Activated T-helper 1 cell treated with anti-CD3 and anti-CD28 coated beads, Interleukin-2, amount 50 U/mL, for 16 hours (primary cell): ENCODE measurements at places on chromosomes 6 and 20.

GRCh38 chr6:109028439-109028838 lies 66.2 kb downstream of the SESN1 start:
- DNase-seq = no peak

- DNase-seq = no peak
Measured at GRCh38 chr6:138107752-138108592, 753 bp upstream of the PERP start.

DNA sequence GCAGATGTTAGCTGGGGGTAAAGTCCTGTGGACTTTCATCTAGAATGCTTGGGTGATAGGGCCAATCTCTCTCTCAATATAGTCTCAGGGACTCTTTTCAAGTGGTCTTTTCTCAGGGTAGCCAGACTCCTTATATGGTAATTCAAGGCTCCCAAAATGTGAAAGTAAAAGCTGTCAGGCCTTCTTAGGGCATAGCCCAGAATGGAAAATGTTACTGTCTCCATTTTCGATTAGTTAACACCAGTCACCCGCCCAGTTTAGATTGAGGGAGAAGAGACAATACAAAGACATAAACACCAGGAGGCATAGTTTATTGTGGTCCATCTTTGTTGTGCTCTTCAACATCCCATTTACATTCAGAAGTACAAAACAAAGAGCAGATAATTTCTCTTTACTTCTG lies 295.8 kb downstream of the EPHA7 start:
- no peak for DNase-seq

- DNase-seq = no peak
Measured at GRCh38 chr6:18323935-18324705, 59.8 kb upstream of the DEK start.

- DNase-seq = no peak
Measured at GRCh38 chr6:51094271-51094670, 275.6 kb downstream of the TFAP2B start.

GRCh38 chr20:54535746-54536145 lies 60.4 kb downstream of the DOK5 start:
- DNase-seq = no peak

DNA sequence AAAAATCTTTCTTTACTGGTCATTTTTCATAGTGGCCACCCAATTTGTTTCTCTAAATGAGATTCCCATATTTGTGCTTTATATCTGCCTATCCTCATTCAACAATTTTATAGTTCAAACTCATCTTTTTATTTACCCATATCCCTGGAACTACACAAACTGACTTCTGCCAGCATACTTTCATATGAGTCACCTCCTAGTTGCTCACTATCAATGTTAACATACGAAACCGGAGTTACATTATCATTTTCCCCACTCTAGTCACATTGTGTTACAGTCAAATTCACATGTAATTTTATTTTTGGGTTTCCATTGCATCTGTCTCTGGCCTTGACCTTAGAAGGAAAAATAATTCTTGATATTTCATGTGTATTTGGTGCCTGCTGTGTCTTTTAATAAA lies 499.4 kb downstream of the MAFB start:
- no peak for DNase-seq

DNA sequence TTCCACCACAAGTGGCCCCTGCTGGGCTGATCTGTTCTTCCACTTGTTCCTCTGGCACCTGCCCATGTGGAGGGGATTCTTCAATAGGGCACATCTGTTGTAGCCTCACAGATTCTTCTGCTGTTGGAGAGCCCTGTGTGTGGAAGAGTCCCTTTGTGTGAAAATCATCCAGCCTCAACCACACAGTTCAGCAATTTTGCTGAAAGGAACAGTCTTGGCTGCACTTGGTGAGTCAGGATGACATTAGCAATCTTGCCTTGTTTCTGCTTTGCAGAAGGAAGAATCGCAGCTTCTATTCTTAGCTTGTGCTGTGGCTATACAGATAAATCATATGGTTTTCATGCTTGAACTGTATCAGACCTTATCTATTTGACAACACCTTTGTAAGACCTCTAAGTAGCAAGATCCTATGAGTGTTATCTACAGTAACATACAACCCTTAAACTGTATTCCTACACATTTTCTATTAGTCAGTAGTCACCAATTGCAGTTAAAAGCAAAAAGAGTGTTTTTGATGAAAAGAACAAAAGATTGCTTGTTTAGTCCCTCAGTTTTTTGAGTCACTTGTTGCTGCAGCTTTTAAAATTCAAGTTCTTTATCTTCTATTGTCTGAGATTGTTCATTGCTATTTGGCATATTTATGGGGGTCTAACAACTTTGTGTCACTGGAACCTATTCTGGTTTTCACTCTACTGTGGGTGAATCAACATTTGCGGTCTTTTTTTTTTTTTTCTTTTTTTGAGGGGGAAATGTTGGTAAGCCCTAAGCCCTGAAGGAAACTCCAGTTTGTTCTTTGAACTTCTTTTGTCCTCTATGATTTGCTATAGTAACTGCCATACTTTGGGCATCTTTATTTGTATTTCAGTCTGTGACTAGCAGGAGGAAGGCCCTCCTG lies 231.6 kb downstream of the TFAP2B start:
- DNase-seq = no peak

DNA sequence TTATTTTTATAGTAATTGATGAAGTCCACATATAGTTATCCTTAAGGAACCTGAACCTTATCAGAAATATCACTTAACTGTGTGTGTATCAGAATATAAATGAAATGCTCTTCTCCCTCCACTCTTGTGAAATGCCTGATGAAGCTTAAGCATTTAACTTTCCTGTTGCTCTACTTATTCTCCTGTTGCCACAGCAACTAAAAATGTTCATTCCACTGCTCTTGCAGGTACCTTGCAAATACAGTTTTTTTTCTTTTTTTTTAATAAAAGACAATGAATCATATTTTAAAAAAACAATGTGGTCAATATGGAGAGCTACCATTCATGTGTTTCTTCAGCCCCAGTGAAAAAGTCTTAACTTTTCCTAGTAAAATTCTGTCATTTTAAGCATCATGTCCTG lies 210.3 kb downstream of the RFPL4B start:
- no peak for DNase-seq

DNA sequence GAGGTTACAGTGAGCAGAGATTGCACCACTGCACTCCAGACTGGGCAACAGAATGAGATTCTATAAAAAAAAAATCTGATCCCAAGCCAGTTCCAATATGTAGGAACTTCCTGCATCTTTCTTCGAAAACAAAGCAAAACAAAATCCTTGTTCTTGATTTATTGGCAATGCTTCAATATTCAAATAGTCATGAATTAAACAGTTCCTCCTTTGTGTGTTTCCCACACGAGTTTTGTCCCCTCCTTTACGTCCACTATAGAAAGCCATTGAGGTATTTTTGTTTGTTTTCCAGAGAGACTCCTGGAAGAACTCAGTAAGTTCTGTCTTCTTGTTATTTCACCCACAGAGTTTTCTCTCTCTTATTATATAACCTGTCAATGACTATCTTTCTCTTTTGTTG lies 7.6 kb downstream of the BTN1A1 start:
- DNase-seq = no peak

- DNase-seq = no peak
Measured at GRCh38 chr20:47810116-47810677, 24.9 kb upstream of the SULF2 start.

DNA sequence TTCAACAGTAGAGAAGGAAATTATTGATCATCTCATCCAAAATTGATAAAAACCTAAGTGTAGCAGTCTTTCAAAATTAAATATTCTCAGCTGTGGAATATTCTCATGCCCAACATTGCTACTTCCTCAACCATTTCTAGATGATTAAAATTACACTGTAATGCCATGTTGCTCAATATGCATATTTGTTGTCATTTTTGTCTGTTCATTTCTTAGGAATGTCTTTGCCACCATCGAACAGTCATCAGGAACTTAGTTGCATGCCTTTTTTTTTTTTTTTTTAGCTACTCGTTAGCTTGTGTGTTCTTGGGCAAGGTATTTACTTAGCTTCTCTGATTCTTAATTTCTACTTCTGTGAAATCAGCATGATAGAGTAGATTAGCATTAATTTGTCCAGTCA lies 188.6 kb downstream of the DTNBP1 start:
- DNase-seq = no peak

DNA sequence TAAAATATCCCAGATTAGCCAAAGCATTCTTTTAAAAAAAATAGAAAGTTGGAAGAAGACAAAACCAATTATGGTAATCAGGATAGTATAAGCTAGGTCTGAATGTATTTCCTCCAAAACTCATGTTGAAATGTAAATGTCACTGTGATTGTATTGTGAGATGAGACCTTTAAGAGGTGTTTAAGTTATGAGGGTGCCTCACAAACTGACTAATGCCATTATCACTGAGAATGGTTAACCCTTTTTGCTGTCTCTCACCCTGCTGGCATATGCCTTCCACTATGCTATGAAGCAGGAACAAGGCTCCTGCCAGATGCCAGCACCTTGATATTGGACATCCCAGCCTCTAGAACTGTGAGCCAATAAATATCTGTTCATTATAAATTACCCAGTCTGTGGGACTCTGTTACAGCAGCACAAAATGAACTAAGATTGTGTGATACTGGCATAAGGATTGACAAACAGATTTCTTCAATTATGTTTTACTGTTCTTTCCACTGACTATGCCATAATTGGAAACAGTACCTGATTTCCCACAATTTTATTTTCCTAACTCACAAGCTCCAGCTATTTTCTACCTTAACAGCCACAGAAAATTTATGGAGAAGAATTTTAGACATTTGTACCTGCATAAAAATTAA lies 63.8 kb downstream of the IBTK start:
- DNase-seq = no peak

DNA sequence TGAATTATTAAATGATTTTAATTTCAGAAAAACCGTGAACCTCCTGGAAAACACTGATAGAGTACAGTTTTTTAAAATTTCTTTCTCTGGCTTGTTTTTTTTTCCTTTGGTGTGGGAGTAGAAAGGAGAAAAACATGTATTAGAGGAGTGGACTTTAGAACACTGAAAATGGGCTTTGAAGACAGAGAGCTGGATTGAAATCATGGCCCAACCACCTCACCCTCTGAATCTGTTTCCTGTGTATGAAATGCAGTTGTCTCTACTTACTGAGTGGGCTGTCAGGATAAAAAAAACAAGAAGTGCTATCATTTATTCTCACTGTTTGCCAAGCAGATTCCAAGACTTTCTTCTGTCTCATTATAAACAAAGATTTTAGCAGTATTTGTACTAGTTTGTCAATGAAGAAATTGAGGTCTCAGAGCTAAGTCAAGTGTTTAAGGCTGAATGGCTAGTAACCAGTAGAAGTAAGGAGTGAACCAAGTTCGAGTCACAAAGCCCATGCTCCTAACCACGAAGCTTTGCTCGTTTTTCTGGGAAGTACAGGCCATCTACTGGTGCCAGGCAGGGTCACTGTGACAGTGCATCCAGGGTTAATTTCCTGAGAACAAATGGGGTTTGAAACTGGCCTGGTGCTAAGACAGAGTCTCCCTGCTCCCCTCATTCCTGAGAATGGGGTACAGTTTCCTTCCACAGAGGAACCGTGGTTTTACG lies 256.4 kb downstream of the TMEM242 start:
- no peak for DNase-seq

DNA sequence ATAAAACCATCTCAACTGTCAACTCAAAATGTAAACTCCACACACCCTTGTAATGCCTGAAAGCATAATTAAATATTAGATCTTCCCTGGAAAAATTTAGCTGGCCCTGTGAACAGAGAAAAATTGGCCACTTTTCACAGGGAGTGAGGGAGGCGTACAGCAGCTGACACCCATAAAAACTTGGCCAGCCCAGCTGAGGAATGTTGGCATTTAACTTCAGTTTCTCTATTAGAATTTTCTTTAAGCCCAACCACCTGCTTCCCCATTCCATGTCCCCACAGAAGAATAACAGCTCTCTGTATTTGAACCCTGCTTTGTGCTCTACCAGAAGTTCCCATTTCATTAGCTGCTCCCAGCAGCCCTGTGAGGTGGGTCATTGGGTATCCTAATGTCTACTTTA lies 41.0 kb downstream of the PKHD1 start:
- no peak for DNase-seq

GRCh38 chr6:30657454-30657853 lies 10.5 kb downstream of the C6orf136 start:
- DNase-seq = no peak

GRCh38 chr6:75609639-75610590 lies 8.2 kb downstream of the SENP6 start:
- no peak for DNase-seq

DNA sequence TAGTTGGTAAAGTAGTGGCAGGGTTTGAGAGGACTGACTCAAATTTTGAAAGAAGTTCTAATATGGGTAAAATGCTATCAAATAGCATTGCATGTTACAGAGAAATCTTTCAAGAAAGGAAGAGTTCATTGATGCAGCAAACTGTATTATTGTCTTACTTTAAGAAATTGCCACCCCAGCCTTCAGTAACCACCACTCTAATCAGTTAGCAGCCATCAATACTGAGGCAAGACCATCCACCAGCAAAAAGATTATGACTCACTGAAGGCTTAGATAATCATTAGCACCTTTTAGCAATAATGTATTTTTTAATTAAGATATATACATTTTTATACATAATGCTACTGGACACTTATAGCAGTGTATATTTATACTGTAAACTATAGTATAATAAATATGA lies 138.9 kb downstream of the CDK19 start:
- no peak for DNase-seq

- DNase-seq = no peak
Measured at GRCh38 chr6:84568971-84569370, 195.4 kb downstream of the TBX18 start.

GRCh38 chr20:3071266-3071609 lies 182 bp upstream of the OXT start:
- no peak for DNase-seq

DNA sequence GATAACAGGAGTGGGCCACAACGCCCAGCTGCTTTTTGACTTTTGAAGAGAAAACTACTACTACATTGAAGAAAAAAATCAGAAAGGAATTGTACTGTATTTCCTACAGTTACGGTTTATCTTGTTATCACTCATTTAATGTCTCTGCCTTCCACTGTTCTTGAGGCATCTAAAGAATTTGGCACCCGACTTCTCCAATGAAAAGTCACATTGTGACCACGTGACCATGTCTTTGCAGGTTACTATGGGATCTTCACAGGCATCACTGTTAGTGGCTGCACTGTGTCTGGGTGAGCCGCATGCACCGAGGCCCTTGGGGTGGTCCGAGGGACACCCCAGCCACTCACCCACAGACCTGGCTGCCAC lies 26.8 kb downstream of the RRBP1 start:
- no peak for DNase-seq

DNA sequence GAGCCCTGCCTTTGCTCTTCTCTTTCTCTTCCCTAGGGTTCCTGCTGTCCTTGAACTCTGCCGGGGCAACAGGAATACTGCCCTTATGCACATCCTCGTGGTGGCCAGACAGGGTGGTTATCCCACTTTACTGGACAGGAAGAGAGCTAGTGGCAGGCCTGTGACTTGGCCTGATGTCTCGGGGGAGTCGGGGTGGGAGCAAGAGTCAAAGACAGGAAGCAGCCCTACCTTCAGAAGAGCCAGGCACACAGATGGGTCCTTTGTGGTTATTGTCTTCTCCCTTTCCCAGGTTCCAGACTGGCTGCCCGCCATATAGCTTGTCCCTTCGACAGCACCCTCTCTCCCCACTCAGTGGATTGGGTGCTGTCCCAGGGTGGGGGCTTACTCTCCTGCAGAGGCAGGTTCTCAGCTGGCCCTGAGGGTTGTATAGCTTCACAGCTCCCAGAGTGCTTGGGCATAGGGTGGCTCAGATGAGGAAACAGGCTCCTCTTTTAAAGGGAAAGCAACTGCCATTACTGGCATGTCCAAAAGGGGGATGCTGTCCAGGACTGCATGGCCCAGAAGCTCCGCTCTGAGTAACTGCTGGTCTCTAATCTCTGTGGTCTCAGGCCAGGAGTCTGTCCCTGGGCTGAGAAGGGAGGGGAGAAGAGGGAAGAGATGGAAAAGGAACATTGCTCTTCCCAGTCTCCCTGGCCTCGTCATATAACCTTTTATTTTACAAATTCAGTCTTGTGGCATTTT lies 17.3 kb downstream of the PLCG1 start:
- no peak for DNase-seq
